ENCODE measurements at places on chromosomes 6 and 20.

- no peak for DNase-seq
Measured at GRCh38 chr6:45044086-45044485, 284.0 kb upstream of the RUNX2 start.

DNA sequence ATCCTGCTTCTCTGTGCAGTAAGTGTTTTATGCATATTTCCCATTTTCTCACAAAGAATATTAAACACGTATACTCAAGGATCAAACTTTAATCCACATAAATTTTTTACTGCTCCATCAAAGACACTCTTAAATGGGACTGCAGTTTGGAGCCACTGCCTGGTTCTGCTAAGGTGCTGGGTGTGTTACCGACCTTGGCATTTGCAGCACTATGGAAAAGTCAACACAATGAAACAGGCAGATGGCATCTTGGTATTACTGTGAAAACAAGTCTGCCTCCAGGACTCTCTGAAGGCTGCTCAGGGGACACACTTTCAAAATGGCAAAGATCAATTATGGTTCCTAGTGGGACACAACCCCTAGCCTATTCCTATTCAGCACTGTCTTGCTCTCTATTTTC is 17.3 kb upstream of the HLA-G start:
- no peak for DNase-seq

- DNase-seq = no peak
Measured at GRCh38 chr6:112372226-112372806, 25.2 kb downstream of the RFPL4B start.

DNA sequence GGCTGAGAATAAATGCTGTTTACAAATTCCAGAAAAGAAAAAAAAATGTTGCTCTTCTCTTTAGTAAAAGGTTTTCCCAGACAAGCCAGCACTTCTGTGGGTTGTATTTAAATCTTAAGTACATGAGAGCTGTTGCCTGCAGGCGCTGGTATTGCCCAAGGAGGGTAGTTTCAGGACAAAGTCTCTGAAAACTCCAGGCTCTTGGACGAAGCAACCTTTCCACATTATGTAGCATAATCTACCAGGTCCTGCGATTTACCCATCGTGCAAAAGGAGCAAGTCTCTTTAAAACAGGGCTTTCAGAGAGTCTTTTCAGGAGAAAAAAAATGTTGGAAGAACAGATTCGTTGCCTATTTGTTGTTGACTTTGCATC is 65.6 kb downstream of the PLG start:
- DNase-seq = no peak

DNA sequence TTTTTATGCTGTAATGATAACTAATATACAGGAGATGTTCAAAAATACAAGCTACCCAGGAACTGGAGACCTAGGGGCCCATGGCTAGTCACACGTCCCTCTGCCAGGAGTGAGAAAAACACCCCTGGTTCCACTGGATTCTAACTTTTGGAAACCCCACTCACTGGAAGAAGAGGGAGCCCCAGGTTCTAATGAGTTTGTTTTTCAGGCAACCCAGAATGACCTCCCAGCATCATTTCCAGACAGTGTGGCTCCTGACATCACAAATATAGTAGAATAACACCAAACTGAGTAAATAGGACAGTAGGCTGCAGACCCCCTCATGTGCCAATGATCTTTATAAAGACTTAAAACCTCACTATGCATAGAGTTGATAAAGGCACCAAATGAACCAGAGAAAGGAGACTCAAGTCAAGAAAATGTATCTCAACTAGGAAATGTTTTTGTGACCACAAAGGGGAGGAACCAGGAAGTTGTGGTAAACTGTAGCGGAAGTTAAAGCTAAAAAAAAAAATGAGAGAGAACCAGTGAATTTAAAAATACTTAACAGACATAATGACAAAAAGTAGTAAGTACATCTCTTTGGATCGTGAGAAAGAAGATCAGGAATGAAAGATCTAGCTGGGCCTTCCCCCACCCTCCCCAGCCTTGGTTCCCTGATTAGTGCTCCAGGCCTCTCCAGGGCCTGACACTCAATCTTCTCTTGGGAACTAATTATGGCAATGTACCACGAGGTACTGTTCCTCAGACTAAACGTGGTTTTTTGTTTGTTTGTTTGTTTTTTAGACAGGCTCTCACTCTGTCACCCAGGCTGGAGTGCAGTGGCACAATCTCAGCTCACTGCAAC is 19.8 kb downstream of the HLA-E start:
- DNase-seq = no peak

DNA sequence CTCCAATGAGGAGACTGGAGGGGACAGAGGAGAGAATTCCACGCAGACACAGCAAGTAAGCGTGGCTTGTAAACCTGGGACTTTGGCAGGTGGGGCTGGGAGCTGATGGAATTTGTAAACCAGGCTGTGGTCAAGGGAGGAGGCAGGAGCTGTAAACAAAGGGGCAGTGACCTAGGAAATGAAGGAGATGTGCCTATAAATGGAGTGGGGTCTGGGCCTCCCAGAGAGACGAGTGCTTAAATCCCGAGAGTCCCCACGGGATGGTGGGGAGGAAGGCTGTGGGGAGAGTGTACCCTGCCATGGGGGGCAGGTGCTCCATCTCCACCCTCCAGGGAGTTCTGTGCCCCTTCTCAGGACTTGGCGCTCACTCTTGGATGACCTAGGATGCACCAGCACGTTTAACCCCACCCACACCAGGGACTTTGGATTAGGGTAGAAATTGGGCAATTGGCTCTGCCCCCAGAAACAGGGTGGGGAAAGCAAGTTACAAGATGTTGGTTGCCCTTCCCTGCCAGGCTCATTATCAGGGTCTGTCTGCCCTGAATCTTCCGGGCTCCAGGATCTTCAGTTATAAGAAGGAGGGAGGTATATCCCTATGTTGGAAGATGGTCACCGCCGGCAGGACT is 4.0 kb upstream of the DHX16 start:
- no peak for DNase-seq

DNA sequence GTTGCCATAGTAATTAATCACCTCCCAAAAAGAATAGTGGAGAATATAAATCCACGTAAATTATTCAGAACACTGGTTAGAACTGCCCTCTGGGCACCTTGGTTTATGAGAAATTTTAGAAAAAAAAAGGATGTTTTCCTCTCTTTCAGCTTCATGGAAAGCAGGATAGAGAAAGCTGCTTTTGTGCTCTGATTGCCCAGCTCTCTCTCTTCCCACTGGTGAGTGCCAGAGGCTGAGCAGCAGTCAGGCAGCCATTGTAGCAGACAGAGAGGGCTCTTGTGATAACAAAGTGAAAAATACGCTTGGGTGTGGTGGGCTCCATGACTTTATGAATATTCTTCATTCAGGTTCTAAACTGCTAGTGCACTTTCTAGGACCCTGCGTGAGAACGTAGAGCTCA is 26.4 kb downstream of the SLC35F1 start:
- no peak for DNase-seq

DNA sequence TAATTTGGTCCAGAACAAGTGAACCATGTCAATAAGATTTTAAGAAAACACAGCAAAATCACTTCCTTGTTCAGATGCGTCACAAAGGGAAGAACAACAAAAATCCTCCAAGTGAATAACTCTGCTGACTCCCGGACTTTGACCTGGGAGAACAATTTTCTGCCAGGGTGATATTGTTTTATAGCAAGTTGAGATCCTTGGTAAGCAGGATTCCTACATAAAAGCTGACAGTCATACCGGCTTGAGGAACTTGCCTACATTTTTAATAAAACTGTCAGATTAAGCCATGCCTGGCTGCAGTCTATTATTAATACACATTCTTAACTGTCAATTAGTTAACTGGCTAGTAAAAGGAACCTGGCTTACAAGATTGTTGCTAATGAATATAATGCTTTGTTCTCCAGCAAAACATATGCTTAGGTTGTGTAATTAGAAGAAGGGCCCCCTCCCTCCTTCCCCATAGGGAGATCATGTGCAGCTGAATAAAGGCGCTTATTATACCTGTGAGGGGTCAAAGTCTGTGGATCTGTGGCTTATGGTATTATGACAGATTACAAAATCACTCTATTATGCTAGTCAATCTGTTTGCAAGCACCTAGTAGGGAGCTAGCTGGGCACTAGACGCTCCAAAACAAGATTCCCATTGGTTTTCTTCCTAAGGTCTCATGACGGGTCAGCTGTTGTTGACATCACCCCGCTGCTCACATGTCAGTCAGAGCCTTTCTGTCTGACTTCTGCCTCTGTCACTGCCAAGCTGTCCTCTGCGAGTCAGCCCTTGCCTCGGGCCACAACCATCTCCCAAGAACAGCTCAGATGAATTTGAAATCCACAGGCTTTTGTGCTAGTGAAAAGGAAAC is 44.6 kb upstream of the SEC63 start:
- peak; percentile 79 for DNase-seq

Data from NCI-H2227 treated with DMSO at 0.1 percent for 48 hours (cell line).